ENCODE measurements at places on chromosomes 6 and 20. TPM values are rescaled to one million over a fixed set of nuclear protein-coding genes. Genes with fewer than 3 reads are reported as not detected.

DNA sequence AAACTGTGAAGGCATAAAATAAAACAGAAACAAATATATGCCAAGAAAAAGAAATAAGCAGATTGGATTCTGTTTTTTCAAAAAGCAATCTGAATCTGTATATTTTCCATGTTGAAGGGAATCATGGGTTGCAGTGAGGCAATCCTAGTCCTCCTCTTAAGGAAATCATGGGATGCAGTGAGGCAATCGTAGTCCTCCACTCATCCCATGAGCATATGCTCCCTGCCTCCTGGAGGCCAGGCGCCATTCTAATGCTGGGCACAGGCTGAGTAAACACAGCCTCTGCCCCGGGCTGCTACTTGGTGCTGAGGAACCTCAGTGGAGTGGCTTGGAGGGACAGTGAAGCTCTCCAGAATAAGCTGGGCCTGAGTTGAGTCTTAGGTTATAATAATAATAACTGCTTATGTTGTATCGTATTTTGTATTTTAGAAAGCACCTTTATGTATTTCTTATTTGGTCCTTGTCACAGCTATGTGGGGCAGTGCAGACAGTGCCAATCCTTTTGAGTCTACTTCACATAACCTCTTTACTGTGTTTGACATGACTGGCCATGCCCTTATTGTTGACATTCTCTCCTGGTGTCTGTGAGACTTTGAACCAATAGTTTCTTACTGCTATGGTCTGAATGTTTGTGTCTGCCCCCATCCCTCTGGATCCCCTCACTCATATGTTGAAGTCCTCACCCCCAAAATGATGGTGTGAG, 56.6 kb upstream of the CITED2 start:
- DNase-seq: no peak

- DNase-seq: no peak
These were observed 48.1 kb upstream of the GCLC start for GRCh38 chr6:53593001-53593488.

DNA sequence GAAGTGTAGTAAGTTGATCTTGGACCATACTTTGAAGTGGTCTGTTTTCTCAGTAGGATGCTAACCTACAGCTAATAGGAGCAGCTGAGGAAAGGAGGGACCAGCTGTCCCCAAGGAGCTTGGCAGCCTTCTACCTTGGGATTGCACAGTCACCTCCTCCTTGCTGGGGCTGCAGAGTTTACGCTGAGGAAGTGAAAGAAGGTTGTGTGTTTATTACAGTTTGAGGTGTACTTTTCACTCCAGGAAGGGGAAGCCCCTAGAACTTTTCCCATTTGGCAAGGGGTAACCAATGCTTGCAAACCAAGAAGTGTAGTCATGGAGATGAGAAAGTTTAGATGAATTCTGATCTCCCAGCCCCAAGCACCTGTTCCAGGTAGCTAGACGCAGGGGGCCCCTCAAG, 58.8 kb downstream of the BMP6 start:
- peak; percentile 3 for DNase-seq

LRRN4 gene
- not detected for total RNA-seq

GRCh38 chr6:40634429-40634828, 47.3 kb upstream of the LRFN2 start:
- DNase-seq: no peak

- peak; percentile 56 for DNase-seq
These were observed 17.2 kb upstream of the TAGAP start for GRCh38 chr6:159061805-159062563.

GRCh38 chr6:132414761-132415160, 13.5 kb upstream of the MOXD1 start:
- DNase-seq: no peak

DNA sequence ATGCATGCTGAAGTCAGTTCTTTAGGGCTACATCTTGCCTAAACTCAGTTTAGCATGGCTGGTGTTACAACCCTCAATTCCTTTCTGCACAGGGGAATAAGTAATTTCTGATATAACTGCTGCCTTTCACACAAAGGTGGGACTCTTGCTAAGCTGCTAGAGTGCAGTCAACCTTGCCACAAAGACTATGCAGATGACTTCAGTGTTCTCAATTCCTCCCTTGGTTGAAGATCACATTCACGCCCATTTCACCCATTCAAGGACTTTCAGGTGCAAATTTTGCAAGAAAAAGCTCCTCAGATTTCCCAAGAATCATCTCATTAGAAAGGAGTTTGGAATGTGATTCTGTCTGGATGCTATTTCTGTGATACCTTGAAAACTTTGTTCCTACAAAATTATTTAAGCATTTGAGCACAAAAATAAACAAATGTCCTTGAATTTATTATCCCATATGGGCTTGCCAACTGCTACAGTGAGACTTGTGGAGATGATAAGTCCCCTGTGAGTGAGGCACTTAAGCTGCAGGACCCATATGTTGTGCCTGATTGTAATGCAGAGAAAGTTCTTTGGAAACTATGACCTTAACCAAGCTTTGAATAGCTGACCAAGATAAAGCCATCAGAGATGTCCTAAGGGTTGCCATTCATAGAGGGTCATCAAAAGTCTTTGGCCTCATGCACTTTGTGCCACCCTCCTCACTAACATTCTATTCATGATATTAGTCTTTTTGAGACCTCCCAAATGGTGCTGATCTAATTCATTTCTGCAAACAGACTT, 111.8 kb downstream of the PLCB4 start:
- DNase-seq: no peak

- no peak for DNase-seq
These were observed 126.6 kb downstream of the CDC5L start for GRCh38 chr6:44514085-44514484.

DNA sequence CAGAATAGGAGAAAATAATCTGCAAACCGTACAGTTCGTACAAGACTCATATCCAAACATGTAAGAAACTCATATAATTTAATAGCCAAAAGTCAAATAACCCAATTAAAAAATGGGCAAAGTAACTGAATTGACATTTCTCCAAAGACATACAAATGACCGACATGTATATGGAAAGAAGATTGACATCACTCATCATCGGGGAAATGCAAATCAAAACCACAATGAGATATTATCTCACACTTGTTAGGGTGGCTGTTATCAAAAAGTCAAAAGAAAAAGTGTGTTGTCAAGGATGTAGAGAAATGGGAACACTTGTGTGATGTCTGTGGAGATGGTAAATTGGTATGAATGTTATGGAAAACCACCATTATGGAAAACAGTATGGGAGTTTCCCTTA, 70.5 kb upstream of the STXBP5 start:
- DNase-seq: no peak

RAB44 gene
- total RNA-seq: not detected

DNA sequence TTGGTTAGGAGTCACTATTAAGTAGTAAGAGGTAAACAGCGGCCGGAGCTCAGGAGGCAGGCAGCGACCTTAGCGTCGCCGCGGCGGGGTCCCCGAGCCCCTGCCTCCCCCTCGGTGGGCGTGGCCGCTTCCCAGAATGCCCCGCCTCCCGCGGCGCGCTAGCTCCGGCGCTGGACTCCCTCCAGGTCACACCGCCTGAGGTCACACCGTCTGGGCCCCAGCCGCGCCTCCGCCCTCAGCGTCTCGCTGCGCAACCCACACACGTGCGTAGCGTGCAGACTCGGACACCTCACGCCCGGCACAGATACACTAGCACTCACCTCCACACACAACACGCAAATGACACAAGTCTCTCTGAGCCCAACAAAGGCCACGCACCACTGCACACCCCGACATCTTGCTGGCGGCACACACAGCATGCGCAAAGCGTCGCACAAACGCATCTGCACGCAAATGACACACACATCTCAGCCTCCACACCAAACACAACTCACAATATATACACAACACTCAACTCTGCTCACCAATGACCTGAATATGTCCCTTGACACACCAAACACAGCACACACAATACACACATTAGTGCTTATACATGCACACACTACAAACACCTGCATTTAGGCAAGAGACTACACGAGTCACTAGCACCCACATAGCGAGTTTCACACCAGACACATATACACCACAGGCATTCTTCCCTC, 17.6 kb upstream of the CDKN1A start:
- no peak for DNase-seq

- no peak for DNase-seq
These were observed 242.9 kb downstream of the FOXA2 start for GRCh38 chr20:22341508-22341907.

DNA sequence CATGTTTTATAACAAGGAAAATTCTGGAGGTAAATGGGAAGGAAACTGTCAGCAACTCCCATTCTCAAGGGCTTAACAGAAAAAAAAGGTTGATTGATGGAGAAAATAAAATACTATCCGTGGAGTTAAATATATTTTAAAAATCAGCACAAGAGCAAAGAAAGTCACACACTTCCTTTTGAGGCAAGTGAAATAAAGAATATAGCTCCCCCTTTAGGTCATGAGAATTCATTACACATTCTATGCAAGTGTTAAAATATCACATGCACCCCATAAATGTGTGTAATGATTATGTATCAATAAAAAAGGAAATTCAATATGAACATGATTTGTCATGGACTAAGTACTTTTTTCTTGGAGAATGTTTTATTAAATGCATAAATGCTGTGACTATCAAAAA, 349.2 kb downstream of the TPBG start:
- DNase-seq: peak; percentile 19

Measured in OCI-LY7 (cell line).